Putamen (tissue), 1 donor: ENCODE measurements at places on chromosomes 13 and 19.

GRCh38 chr19:55638864-55639359 lies 1.9 kb upstream of the ZNF580 start:
- no peak for DNase-seq

- no peak for DNase-seq
These were observed 59.9 kb downstream of the TBC1D4 start for GRCh38 chr13:75422028-75422427.

- no peak for DNase-seq
These were observed 63.4 kb downstream of the KCTD12 start for GRCh38 chr13:76822698-76823267.

DNA sequence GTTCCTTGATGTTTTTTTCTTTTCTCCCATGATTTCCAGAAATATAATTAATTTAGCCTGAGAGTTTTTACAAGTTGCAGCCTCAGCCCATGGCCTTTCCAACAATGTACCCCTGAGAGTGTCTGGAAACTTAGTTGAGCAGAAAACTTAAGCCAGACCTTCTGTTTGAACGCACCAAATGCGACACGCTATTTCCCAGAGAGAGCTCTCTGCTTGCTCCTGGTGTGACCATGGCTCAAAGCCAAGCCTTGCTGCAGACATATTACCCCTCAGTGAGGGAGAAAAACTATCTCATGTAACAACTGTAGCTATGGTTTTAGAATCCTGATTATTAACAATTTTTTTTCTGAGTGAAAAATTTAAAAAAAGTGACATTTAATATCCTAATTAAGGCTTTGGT lies 1204.5 kb upstream of the SLC10A2 start:
- no peak for DNase-seq

DNA sequence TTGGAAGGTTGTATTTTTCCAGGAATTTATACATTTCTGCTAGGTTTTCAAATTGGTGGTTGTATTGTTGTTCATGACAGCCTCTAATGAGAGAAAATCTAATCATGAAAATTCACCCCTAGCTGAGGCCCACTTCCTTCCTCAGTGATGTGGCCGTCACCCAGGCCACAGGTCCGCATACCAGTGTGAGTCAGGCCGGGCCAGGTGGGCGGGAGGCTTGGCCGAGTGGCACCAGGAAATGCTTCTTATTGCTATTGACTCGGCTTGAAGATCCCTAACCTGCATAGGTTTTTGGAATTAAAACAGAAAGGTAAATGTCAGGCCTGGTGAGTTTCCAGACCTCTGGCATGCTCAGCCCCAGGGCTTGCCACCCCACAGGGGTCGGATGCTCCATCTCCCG lies 88.7 kb downstream of the SCGB2B2 start:
- no peak for DNase-seq

- no peak for DNase-seq
These were observed 31.2 kb downstream of the GADD45B start for GRCh38 chr19:2507109-2507508.

GRCh38 chr13:35851881-35852280 lies 279.3 kb downstream of the DCLK1 start:
- no peak for DNase-seq

DNA sequence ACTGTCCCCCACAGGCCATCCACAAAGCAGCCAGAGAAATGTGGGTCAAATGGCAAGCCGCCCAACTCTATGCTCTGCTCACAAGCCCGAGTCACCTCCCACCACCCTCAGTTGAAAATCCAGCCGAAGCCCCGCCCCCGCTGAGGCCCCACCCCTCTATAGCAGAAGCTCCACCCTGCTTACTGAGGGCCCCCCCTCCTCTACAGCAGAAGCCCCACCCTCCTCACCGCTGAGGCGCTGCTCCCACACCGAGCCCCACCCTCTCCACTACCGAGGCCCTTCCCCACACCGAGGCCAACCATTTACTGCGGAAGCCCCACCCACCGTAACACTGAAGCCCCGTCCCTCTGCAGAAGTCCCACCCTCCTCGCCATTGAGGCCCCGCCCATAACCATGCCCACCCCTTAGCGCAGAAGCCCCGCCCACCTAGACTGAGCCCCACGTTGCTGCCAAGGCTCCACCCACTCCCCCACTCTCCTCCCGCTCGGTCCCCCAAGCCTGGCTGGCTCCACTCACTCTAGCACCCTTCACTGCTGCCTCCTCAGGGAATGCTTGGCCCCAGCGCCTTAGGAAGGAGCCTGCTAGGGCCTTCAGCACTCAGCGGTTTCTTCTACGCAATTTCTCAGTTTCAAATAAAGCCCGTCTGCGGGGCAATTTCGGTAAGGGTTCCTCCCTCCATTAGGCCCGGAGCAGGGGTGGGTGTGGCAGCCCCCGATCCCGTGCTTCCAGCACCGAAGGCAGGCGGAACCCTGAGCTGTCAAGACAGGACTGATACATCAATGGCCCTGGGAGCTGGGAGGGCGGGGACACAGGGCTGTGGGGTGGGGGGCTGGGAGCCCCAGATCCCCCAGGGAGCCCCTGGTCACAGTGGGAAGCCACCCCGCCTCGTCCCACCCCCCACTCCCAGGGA lies 9.0 kb upstream of the MYDGF start:
- no peak for DNase-seq

- DNase-seq = no peak
These were observed 47.8 kb downstream of the COL4A2 start for GRCh38 chr13:110354715-110355473.

DNA sequence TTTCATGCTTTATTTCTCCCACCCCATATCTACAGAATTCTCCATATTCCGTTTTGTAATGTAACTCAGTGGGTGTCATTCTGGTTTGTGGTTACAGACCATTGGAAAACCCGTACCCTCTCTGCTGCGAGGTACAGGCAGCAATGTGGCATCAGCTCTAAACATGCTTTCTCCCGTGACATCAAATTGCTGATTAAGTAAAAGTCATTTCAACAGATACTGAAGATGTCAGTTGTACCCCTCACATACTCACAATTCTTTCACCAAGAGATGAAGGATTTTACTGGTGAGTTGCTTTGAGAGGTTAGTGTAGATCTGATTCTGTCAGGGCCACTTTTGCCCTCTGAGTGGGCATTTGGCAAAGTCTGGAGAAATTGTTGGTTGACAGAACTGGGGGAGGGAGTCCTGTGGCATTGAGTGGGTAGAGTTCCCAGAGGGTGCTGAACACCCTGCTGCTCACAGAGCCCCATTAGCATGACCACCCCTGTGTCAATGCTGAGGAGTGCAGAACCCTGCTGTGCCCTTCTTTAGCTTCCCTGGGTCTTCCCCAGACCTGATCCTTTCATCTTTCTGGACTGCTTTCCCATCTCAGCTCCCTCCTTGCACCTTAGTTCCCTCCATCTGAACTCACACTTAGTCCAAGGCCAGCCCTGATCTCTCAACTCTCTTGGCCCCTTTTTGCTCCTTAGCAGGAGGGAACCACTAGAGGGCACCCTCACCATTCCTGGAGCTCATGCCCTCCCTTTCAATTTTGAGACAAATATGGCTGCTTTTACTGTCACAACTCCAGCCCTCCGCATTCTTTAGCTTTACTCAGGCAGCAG lies 39.9 kb upstream of the CEACAM8 start:
- no peak for DNase-seq

DNA sequence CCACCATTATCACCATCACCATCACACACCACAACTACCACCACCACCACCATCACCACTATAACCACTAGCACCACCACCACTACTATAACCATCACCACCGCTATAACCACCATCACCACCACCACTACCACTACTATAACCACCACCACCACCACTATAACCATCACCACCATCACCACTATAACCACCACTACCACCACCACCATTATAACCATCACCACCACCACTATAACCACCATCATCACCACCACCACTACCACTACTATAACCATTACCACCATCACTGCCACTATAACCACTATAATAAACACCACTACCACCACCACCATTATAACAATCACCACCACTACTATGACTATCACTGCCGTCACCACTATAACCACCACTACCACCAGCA lies 173.2 kb downstream of the DCLK1 start:
- no peak for DNase-seq

DNA sequence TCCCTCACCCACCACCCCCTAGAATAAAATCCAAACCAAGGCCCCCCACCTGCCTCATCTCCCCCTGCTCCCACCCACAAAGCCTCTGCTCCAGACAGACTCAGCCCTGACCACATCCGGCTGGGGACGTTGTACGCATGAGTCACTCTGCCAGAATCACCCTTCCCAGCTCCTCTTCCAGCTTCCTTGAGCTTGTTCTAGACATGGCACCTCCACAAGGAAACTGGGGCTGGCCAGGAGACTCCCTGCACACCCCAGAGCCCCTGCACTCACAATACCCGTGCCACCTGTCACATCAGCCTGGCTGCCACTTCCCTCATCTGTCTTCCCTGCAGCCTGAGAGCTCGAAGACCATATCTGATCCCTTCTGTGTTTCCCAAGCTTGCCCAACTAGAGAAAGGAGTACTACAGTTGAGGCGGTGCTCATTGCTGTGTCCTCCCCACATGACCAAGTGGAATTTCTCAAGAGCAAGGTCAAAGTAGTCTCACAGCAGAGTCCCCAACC lies 9.7 kb downstream of the DEDD2 start:
- no peak for DNase-seq

DNA sequence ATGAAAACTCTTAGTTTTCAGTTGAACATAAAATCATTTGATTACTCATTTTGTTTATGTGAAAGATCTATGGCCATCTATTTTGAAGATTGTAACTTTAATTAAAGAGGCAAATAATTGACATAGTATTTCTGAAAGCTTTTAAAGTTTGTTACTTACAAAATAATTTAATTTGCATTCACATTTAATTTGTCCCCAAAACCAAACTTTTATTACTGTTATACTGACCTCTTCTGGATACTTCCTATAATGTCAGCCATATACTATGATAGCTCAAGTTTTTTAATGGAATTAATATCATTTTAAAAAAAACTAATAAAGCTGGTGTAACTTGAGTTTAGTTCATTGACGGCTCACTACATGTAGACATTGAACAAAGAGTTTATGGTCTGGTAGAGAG lies 4.9 kb upstream of the SGCG start:
- DNase-seq = no peak

DNA sequence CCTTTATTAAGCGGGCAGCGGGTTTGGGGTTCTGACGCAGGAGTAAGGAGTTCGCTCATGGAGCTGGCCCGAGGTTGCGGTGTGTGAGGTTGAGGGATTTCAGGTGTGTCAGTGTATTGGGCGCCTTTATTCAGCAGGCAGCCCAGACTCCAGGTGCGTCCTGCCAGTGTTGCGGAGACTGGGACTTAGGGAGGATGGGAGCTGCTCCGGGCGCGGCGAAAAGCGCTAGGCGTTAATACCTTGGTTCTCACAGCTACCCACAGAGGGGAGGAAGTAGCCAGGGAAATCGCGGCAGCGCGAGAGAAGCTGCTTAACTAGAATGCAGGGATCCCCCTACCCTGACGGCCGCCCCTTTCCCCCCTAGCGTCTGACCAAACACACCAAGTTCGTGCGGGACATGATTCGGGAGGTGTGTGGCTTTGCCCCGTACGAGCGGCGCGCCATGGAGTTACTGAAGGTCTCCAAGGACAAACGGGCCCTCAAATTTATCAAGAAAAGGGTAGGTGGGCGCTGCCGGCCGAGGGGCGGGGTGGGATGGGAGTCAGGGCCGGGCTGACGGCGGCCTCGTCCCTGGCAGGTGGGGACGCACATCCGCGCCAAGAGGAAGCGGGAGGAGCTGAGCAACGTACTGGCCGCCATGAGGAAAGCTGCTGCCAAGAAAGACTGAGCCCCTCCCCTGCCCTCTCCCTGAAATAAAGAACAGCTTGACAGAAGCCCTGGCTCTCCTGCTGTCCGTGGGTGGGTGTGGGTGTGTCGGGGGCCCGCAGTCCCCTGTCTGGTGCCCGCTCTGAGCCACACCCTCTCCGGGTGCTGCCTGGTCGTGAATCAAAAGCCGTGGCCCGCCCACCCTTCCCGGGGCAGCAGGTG lies 1.1 kb downstream of the RPL36 start:
- no peak for DNase-seq

- no peak for DNase-seq
These were observed 42.9 kb downstream of the C13orf46 start for GRCh38 chr13:113930671-113931637.

DNA sequence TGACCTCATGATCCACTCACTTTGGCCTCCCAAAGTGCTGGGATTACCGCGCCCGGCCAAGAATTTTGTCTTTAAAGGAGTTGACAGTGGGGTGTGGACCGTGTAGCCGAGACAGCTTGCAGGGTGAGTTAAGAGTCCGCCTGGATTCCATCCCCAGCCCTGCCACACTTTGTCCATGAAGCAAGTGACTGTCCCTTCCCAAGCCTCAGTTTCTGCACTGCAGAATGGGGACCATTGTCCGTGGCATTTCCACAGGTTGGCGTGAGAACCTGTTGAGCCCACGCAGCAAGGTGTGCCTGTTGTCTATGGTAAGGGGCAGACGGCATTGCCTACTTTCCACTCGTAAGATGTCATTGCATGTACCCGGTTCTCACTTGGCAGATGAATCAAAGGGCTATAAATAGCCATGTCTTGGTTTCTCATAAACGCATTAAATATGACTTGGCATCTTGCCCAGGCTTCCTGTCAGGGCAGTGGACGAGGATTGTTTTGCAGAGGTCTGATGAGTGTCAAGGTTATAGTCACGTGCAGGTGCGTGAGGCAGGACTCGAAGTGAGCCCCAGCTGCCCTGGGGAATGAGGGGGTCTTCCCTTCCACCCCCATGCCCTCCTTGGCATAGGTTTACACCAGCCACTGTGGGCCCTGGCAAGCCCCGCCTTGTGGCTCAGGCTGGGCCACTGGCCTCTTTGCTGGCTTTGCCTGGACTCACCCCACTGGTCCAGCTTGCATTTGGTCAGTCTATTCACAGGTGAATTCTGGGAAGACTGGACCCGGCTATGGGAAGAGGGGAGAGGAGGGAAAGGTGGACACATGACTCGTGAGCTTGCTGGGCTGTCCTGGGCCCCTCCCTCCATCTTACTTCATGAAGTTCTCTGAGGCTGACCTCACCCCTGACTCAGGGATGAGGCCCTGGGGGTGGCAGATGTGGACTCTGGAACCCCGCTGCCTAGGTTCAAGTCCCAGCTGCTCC lies 14.6 kb downstream of the FAM187B start:
- peak; percentile 25 for DNase-seq
